ENCODE measurements at places on chromosomes 2 and 18.

DNA sequence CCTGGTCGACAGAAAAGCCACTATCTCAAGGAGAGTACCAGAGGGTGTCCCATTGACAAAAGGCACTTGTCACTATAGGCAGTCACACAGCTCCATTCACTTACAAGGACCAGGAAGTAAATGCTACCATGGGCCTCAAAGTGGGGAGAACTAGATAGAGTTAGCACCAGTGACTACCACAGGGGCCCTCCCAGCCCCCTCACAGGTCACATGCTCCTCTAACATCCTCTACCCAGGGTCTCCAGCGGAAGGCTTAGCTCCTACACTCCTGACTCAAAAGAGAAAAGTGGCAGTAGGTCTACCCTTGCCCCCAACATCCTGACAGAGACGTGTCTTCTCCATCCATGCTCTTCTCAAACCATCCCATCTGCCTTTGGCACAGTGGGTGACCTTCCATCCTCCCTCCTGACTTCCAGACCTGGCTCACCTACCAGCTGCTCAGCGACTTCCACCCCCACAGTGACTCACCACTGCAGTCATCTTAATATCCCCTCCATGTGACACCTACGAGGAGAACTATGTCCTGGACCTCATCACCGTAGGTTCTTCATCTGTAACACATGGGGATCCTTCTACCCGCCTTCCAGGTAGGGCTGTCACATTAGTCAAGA, 5.6 kb upstream of the DNMT3A start:
- peak; percentile 47 for DNase-seq

- DNase-seq = no peak
Observed at GRCh38 chr2:6944555-6944954, 27.3 kb downstream of the RNF144A start.

- DNase-seq = no peak
Observed at GRCh38 chr2:149652926-149653325, 65.4 kb upstream of the MMADHC start.

DNA sequence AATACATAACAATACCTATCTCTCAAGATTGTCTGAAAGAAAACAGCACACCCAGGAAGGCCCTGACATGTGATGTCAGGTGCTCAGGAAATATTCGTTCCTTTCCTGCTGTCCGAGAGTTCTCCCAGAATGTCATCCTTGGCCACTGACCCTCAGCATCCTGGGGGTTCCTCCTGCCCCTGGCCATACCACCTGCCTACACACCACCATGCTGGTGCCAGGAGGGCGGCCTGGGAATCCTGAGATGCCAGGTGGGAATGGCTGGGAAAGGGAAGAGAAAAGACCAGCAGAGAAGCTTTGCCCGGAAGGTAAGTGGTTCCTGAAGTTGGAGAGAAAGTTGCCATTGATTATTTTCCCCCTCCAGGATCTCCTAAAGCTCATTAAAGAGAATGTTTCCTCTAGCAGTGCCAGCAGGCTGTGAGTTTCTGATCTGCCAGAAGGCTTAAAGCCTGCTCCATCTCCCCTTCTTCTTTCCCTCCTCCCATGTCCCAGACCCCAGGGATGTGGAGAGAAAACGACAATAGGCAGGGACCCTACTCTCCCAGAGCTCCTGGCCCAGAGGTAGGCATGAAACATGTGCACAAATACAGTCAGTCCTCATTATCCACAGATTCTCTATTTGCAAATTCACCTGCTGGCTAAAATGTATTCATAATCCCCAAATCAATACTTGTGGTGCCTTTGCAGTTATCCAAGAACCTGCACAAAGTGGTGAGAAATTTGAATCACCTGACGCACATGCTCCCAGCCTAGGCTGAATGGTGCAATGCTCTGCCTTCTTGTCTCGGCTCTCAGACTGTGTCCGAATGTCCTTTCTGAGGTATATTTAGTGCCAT, 147.1 kb upstream of the MYCN start:
- no peak for DNase-seq

DNA sequence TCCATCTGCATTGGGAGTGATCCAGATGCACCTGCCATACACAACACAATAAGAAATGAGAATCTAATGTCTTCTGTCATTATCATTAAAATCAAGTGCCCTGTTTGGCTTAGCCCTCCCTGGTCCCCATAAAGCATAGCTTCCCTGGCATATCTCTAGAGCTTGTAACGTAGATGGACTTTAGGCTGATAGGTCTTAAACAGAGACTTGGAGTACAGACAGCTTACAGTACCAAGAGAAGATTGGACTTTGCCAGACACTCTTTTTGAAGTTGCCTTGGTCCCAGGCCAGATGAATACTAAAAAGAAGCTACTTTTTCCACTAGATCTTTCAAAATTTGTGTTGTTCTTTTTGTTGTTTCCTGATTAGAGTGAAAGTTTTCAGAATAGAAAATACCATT, 86.3 kb upstream of the UNC80 start:
- no peak for DNase-seq

DNA sequence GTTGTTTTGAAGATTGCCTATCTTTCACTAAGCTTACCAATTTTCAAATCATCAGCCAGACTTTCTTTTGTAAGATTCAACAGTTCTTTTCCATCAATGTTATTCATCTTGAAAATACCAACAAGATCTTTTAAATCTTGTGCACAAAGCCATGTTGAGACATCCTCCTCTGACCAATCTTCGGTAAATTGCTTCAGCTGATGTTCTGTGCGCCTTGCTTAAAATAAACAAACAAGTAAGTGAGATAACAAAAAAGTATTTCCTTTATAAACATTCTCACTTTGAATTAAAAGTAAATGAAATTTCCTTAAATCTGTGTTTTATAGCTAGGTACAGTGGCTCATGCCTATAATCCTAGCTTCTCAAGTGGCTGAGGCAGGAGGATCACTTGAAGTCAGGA, 30.3 kb downstream of the WDSUB1 start:
- DNase-seq = no peak

- DNase-seq = no peak
Observed at GRCh38 chr18:8791171-8791651, 85.9 kb downstream of the MTCL1 start.

DNA sequence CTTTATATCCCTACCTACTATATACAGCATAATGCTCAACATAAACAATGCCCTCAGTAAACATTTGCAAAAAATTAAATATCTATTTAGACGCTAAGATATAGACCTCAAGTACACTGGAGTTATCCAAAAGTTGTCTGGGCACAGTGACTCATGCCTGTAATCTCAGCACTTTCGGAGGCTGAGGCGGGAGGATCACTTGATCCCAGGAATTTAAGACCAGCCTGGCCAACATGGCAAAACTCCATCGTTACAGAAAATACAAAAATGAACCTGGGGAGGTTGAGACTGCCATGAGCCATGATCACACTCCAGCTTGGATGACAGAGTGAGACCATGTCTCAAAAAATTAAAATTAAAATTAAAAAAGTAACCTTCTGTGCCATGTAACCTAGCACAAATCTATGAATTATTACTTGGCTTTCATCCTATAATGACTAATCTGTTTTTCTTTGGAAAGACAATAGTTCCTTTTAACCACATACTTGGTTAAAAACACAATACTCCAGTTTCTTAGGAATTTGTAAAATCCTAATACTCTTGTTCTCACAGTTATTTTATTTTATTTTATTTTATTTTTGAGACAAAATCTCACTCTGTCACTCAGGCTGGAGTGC, 6.7 kb upstream of the TNFAIP6 start:
- no peak for DNase-seq

DNA sequence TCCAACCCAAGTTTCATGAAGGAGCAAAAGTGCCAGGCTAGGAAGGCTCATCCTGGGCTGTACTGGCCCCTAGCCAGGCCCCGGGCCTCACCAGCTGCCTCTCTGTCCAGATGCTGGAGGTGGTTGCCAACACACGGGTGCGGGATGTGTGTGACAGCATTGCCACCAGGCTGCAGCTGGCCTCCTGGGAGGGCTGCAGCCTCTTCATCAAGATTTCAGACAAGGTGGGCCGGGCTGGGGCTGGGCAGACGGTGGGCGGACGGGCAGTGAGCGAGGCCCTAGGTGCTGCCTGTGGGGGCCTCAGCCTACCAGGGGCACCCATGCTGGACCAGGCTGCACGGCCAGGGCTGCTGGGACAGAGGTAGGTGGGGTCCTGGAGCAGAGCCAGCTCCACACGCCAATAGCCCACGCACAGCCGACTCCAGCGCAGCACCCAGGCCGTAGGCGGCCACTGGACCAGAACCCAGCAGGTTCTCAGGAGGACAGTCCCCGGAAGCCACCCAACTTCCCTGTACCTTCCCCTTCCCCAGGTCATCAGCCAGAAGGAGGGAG, 11.8 kb upstream of the GPR17 start:
- DNase-seq = no peak

DNA sequence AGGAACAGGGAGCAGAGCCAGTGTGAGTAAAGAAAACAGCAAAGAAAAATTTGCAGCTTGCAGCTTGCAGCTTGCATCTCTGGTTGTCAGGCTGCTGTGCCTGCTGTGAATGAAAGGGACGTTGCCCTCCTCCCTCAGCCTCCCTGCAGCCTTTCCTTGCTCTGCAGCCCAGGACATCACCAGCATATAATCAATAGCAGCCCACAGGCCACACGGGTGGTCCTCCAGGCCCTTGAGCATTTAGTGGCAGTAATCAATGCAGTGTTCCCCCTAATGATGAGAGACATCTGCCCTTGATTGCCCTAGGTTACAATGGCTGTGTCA, 122.2 kb upstream of the TACR1 start:
- no peak for DNase-seq

DNA sequence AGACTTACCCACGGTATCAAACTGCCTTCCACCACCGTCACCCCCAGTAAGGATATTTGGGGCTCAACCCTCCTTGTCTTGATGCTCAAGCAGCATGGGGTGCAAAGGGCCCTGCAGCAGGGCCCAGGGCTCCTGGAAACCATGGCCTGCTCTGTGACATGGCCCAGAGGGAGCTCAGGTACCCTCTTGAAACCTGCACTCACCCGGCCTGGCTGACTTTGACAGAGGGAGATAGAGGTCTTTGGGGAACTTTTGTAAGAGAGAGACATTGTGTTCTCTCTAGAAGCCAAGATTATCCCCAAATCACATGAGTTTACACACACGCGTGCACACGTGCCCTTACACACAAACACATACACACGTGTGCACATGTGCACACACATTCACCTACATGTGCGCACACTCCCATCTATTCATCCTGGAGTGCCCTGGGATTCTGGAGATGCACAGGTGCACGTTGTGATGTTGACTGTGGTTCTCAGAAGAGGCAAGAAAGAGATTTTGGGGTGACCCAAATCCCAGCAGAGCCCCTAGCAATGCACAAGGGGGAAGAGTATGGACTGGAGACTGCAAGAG, 19.6 kb upstream of the KCNK3 start:
- DNase-seq = no peak

- DNase-seq = no peak
Observed at GRCh38 chr18:6414723-6415417, at the start of gene L3MBTL4. L3MBTL4 (minus strand) TSS chr18:6414911; CDS start chr18:6311625, 103,286 bp downstream.

DNA sequence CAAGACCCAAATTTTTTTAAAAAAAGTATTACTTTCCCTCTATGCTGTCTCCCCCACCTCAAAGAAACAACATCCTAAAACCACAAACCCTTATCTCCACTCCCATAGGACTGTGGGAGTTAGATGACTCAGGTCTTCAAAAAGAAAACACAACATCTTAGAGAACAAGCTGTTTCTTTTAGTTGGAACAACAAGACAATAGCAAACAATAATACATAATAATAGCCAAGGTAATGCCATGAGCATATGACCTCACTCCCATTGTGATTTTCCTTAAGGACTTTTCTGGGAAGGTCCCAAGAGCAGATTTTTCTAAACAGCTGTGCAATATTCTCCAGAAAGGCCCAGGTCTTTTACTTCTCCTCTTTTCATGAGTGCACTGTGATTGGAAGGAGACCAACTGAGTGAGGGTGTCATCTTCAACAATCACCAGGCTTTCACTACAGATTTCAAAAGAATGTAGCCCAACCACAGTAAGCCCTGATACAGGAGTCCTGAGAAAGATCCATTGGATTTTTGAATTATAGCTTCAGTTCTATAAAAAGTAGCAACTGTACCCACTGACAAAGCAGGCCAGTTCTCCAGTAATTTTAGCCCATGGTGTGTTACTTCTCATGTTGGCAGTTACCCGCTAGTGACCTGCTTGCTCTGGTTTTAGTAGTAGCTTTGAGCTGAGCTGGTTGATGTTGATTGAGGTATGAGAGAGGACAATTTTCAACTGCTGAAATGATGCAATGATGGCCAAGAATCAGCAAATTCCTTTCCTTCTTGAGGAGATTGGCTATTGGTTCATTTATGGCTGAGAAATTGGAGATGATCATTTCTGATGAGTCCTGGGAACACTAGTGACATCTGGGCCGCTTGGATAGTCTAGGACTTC, 144.5 kb upstream of the TCF4 start:
- DNase-seq = no peak

DNA sequence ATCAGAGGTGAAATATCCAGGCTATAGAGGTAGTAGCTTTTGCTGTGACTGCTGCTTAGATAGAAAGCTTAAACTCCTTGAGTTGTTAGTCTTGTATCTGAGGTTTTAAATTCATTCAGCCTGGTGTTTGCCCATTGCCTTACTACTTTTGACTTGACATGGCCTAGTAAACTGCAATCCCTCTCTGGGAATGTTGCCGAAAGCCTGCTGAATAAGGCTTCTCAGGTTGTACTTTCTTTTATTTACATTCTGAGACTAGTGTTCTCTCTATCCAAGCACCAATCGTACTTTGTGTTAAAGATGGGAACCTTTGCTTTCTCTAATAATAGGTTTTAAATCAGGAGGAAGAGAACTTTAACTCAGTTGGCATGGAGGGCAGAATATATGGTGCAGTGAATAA, 357.6 kb upstream of the CWC22 start:
- DNase-seq = no peak

All from activated CD8-positive, alpha-beta memory T cell treated with anti-CD3 and anti-CD28 coated beads, Interleukin-2, amount 50 U/mL, for 4 hours (primary cell).